ENCODE measurements at places on chromosomes 5 and 9.

DNA sequence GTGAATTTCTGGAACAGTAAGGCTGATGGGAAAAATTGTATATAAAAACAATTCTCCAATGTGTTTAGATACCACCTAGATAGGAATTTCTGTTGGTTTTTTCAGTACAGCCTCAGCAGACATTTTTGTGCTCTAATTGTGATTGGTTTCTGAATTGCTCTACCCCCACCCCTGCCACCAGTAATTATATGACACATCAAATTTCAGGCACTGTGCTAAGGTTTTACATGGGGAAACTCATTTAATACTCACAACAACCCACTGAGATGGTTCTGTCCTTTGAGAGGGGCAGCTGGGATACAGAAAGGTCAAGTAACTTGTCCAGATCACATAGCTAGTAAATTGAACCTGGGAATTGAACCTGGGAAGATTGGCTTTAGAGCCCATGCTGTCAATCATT lies 288.0 kb downstream of the ARHGEF28 start:
- no peak for DNase-seq

DNA sequence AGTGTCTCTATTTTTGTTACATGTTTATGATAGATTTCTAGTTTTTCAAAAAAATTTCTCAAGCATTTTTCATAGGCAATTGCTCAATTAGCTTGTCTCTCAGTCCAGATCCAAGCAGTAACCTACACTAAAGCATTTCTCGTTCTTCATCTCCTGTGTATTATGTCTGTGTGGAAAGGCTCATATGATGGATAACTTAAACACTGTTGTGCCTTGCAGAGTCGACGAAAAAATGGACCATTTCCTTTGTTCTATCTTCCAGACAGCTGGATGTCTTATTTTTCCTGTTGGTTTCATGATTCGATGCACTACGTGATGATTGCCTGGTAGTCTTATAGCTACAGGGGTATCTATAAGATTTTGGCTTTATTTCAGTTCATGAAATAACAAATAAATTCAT lies 347.8 kb downstream of the TRPM3 start:
- DNase-seq, result no peak

- DNase-seq, result no peak
Measured at GRCh38 chr5:131854134-131854533, 57.3 kb upstream of the FNIP1 start.

GRCh38 chr5:56607551-56607950 lies 207.8 kb upstream of the MAP3K1 start:
- no peak for DNase-seq

GRCh38 chr5:104611135-104611767 lies 1048.7 kb upstream of the NUDT12 start:
- DNase-seq, result no peak

DNA sequence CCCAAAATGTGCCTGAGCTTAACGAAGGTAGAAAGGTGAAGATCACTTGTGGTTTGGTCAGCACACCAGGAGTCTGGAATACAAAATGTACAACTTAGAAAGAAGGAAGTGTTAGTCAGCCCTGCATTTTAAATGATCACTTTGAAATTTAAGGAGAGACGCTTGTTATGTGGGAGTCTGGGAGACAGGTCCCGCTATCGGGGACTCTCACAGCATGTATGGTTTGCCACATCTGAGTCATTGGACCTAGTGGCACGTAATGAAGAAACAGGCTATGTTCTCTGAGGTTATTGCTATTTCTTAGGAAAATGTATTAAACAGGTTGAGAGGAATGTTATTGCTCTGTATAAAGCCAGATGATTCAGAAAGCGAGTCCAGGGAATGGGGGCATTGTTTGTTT lies 2362.5 kb upstream of the WWC1 start:
- no peak for DNase-seq

DNA sequence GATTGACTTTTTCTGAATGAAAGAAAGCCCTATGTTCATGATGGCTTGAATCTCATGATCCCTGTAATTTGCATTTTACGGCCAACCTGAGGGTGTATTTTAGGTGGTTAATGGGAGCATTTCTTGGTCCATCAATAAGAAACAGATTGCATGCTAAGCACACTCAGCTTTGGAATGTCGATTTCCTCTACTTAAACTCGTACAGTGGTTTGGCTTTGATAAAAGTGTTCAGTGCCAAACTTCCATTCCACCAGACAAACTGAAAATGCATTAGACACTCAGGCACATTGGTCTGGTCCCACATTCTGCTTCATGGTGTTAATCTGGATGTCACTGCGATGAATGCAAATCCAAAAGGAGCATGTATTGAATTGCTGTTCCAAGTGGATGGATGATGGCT lies 77.0 kb downstream of the VCAN start:
- peak; percentile 48 for DNase-seq

DNA sequence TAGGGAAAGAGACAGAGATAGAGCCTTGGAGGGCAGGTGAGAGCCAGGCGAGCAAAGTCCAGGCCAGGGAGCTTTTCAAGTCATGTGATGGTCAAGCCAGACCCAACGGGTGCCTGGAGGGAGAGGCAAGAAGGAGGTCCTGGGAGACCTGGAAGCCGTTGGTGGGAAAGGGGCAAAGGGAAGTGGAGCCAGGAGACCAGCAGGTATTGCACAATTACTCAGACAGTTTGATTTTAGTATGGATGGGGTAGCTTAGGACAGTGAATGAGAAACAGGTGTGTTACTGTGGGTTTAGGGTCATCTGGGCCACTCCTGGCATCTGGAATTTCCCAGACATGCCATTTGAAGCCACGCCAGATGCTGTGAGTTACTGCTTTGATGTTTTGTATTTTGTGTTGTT lies 5.1 kb downstream of the SECISBP2 start:
- no peak for DNase-seq

GRCh38 chr5:128773378-128773777 lies 191.9 kb upstream of the SLC27A6 start:
- DNase-seq, result no peak

- no peak for DNase-seq
Measured at GRCh38 chr5:52734557-52734956, 53.2 kb upstream of the ITGA1 start.

GRCh38 chr5:172499287-172499686 lies 45.0 kb upstream of the SH3PXD2B start:
- DNase-seq, result no peak

- DNase-seq, result no peak
Measured at GRCh38 chr9:124012368-124013301, 1.1 kb downstream of the LHX2 start.

- no peak for DNase-seq
Measured at GRCh38 chr5:147400881-147401280, 109.0 kb downstream of the DPYSL3 start.

GRCh38 chr9:36720043-36720442 lies 147.3 kb downstream of the MELK start:
- no peak for DNase-seq

- no peak for DNase-seq
Measured at GRCh38 chr9:77016526-77017504, 2.6 kb upstream of the FOXB2 start.

GRCh38 chr5:74885170-74885569 lies 19.0 kb upstream of the FAM169A start:
- DNase-seq, result no peak

DNA sequence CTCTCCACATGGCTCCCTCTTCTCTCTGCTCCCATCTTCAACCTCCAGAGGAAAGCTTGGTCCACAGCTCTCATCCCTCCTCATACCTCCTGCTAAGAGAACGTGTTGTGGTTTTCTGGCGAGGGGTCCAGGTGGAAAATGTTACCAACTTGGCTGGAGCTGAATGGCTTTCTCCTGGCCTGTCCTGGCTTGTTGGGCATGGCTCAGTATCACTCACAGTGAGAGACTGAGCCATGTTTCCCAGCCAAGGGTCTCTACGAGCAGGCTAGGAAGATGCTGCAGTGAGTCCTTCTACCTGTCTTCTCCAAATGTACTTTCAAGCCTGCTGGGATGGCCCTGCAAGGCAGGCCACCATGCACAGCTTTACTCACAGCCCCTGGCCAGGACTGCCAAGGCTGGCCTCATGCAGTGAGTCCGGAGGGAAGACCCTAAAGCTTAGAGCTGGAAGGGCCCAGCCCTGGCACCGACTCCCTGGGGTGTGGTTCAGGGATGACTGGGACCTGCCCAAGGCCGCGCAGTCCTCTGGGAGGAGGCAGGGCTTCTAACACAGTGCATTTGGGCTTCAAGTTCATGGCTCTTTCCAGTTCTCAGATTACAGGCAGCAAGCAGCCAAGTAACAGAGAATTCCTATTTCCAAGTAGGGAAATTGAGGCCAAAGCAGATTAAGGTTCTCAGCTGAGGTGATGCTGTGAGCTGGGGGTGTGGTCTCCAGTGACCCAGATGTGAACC lies 59.5 kb downstream of the COL27A1 start:
- DNase-seq, result no peak

- no peak for DNase-seq
Measured at GRCh38 chr5:14227513-14227912, 84.4 kb downstream of the TRIO start.

- DNase-seq, result no peak
Measured at GRCh38 chr5:45604092-45604491, 92.1 kb downstream of the HCN1 start.

- no peak for DNase-seq
Measured at GRCh38 chr9:100492952-100493351, 20.0 kb downstream of the TMEFF1 start.
